GM12878 (cell line): ENCODE measurements at places on chromosomes 7 and 10. TPM values are rescaled to one million over a fixed set of nuclear protein-coding genes. Genes with fewer than 3 reads are reported as not detected.
A peak's percentile ranks its signal among the peaks of the same experiment; 100 is the strongest.

DNA sequence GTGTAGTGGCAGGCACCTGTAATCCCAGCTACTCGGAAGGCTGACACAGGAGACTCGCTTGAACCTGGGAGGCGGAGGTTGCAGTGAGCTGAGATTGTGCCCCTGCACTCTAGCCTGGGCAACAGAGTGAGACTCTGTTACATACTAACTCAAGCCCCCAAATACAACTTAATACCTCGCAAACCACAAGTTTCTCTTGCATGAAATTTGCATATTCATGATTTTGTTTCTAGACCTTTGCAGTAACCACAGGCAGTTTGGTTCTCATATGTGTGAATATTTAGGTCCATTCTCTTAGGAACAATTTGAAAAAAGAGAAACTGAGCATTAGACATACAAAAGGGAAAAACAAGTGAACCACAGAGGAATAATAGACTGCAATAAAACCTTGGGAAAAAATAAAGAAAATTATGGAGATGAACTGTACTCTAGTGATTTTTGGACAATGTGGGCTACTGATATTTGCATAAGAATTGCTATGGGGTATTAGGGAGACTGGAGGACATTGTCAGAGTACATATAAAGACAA lies 77.0 kb downstream of the ZNF277 start:
- no peak for DNase-seq

- DNase-seq, result no peak
Observed at GRCh38 chr7:26278770-26279169, 12.9 kb upstream of the SNX10 start.

GRCh38 chr7:84149573-84149972 lies 45.0 kb downstream of the SEMA3A start:
- no peak for DNase-seq

GRCh38 chr7:20895563-20895962 lies 108.9 kb upstream of the SP8 start:
- no peak for DNase-seq

GRCh38 chr10:36506697-36507496 lies 618.5 kb upstream of the ANKRD30A start:
- DNase-seq, result no peak

DNA sequence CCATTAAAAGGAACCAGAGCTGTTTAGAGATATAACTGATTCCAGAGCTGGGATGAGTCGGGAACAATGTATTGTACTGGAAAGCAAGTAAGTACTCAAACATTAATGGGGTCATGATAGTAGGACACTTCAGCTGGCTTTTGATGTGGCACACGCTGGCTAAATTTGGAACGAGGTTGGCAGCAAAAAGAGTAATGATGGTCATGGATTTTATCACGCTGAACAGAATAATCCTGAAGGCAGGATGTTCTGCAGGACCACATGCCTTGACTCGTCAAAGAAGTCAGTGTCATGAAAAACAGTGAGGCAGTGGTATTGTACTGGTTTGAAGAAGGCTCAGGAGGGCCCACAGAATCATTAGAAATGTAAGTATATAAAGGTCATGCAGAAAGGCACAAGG lies 220.3 kb downstream of the SNX13 start:
- DNase-seq, result no peak

GRCh38 chr7:128737867-128738385 lies 1.2 kb upstream of the CALU start:
- no peak for DNase-seq

DNA sequence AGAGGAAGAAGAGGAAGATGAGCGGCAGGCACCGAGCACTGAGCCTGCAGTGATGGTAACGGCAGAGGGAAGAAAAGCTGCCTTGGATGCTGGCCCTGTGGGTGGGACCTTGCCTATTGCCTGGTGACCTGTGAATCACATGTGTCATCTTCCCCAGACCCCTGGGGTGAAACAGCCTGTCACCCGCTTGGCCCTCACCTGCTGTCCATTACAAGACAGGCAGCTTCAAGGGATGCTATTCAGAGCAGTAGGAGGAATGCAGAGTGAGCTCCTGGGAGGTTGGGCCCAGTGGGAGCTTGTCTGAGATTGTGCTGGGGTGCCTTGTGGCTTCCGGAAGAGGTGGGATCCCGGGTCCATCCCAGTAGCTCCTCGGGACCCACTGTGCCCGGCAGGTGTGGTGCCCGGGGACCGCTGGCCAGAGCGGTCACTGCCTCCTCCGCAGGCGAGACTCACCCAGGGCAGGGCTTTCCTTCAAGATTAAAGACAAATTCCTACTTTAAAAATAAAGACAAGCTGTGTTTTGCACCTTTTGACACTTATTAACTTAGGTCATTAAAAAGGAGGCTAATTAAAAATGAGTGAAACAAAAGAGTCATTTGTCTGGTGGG lies 440.2 kb upstream of the MKI67 start:
- no peak for DNase-seq

- no peak for DNase-seq
Observed at GRCh38 chr7:51577390-51577789, 260.8 kb upstream of the COBL start.

GRCh38 chr10:6030940-6031339 lies 31.2 kb downstream of the IL2RA start:
- DNase-seq, result no peak

- DNase-seq, result no peak
Observed at GRCh38 chr10:15339892-15340291, 31.2 kb downstream of the FAM171A1 start.

- DNase-seq, result no peak
Observed at GRCh38 chr7:86645676-86646276, 2.1 kb downstream of the GRM3 start.

DNA sequence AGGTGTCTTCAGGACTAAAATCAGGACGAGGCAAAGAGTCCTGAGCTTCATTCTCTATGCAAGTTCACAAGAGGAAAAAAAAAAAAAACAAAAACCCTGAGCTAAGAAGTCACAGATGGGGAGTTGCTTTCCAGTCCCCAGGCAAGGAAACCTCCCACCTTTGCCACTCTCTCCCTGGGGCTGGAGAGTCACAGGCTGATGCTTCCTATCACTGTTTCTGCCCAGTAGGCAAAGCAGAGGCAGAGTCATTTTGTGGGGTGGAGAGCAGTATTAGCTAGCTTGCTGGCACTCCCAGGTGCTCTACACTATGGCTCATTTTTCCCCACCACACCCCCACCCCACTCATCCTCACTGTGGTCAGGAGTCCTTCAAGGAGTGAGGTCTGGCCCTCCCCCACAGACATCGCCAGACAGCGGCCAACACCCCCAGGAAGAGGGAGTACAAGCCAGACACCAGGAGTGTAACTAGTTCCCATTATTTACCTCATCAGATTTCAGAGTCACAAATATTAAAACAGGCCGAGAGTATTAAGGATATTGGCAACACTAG lies 34.6 kb upstream of the UNC5B start:
- no peak for DNase-seq

- no peak for DNase-seq
Observed at GRCh38 chr10:29681676-29682448, 47.1 kb upstream of the SVIL start.

GRCh38 chr7:30805081-30805691 lies 34.0 kb downstream of the MINDY4 start:
- DNase-seq, result no peak

DNA sequence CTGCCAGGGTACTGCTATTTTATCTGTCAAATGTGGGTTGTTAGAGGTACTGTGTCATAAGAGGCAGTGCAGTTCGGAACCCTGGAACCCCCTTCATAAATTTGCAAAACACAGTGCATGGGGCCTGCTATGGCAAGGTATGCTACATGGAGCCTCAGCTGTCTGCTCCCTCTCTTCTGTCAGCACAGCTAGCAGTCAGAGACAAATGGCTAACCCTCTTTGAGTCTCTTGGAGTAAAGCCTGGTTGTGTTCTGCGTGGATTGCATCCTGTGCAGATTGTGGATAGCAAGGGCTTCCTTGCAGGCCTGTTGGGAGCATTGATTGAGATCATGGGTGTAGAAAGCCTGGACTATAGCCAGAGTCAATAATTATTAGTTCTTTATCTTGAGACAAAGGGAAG lies 397.8 kb downstream of the AUTS2 start:
- no peak for DNase-seq

DNA sequence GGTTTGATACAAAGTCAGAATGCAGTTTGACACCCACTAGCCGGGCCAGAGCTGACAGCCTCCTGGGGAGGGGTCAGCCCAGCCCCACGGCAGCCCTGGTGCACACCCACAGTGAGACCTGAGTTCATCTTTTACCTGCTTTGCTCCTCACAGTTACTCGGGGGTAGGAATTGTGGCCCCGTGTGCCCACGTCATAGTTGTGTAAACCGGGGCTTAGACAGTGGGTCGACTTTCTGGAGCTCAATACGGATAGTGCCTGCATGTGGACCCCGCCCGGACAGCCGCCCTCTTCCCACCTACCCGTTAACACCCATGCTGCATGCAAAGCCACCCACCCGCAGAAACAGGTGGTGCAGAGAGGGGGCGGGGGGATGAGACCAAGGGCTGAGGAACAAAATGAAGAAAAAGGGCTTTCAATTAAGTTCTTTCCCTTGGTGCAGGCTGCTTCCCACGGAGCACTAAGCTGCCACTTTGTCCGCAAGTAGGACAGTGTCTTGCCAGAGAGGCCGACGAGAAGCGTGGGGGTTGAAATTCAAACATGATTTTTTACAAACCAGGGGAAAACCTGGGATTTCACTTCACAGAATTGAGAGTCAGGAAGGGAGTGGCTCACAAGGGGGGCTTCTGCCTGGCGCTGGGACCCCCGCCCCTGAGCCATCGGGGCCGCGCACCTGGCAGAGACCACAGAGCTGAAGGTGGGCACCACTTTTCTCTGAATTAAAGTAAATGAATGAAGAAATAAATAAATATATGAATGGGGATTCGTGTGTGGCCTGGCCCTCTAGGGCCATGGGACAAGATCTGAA lies 24.6 kb upstream of the FOXL3 start:
- DNase-seq, result no peak

GRCh38 chr10:74930965-74931364 lies 104.6 kb downstream of the KAT6B start:
- no peak for DNase-seq

GRCh38 chr7:33719059-33719581 lies 186.2 kb upstream of the BMPER start:
- no peak for DNase-seq

DNA sequence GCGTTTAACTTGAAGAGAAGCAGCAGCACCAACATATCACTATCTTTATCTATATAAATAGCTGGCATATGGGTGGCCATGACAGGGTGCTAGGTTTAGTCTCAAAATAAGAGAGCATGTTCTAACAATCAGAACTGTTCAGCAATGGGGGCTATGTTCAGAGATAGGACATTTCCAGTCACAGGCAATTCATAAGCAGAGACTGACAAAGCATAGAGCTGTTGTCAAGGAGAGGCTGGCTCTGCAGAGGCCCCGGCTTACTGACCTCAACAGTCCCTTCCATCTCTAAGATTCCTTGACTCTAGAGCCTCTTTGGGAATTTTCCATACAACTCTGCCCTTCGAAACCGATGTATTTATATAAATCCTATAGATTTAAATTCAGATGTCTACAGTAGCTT lies 17.2 kb downstream of the ANK3 start:
- no peak for DNase-seq

- DNase-seq, result peak; percentile 60
Observed at GRCh38 chr7:129950191-129950932, 2.4 kb downstream of the UBE2H start.

DNA sequence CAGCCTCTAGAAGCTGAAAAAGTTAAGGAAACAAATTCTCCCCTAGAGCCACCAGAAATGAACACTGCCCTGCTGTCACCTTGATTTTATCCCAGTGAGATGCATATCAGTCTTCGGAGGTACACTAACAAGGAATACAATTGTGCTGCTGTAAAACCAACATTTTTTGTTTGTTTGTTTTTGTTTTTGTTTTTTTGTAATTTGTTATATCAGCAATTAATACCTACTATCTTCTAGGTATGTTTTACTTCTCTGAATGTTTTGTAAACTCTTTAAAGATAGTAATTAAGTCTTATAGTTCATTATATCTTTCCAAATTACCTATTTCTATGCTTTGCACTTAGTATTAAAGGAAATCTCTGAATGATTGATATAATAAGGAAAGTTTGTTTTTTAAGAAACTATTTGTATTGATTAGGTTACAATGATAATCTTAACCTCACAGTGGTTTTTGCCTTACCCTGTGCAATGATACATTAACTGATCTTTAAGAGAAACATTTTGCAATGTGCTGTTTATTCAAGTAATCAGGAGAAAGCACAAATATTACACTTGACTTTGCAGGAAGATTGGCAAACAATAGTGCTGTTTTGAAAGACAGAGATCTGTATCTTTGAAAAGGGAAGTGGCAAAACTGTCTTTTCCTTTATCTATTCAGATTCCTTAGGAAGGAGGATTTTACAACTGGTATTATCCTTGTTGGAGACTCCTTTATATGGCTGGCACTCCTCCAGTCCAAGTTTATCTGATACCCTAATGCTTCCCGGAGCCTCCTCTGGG lies 11.3 kb upstream of the HGF start:
- no peak for DNase-seq

- DNase-seq, result no peak
Observed at GRCh38 chr7:91156316-91157185, 107.7 kb upstream of the FZD1 start.

- no peak for DNase-seq
Observed at GRCh38 chr7:133344275-133344674, 91.4 kb downstream of the EXOC4 start.

ZCWPW1 gene
- 3.3 and 3.7 TPM in 2 replicates for total RNA-seq

FANK1 gene
- not detected in 2 replicates for total RNA-seq

OR2A5 gene
- not detected in 2 replicates for total RNA-seq

IGFBP1 gene
- 0.13 and 0.29 TPM in 2 replicates for total RNA-seq

AKR1E2 gene
- total RNA-seq, result not detected in 2 replicates

MRC1 gene
- 0.19 and 0.21 TPM in 2 replicates for total RNA-seq

TAS2R5 gene
- total RNA-seq, result 0.44 and 0.45 TPM in 2 replicates

OGDHL gene
- total RNA-seq, result 0.51 and 0.67 TPM in 2 replicates

TMEM229A gene
- total RNA-seq, result not detected in 2 replicates
